ENCODE measurements at places on chromosomes 5 and 9.

GRCh38 chr5:149011084-149011483 is 51.8 kb downstream of the SH3TC2 start:
- no peaks in the 10 kb centered on the region for H3K36me3 ChIP-seq
- H3K4me1 ChIP-seq = no peaks in the 10 kb centered on the region
- no peak overlapping the region for H3K27ac ChIP-seq
- H3K27me3 ChIP-seq = no peaks in the 10 kb centered on the region

DNA sequence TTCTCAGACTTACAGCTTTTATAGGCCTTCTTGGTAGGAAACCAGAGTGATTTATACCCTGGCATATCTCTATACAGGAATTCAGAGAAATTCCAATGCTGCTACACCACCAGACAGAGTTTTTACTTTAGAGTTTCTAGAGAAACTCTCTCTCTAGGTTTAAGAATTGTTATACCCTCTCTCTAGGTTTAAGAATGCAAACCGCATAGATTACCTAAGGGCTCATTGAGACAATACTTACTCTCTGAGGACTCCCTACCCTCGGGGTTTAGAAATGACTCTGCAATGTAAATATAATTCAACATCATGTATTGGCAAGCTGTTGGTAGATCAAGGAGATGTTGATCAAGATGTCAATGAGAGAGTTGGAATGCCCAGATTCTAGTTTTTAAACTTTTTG is 15.3 kb upstream of the ELAVL2 start:
- H3K27me3 ChIP-seq = no peaks in the 10 kb centered on the region
- H3K4me1 ChIP-seq = no peaks in the 10 kb centered on the region
- DNase-seq = no peak
- H3K4me3 ChIP-seq = no peak overlapping the region
- no peaks in the 10 kb centered on the region for H3K36me3 ChIP-seq

GRCh38 chr5:157511651-157512644 is 51.9 kb downstream of the NIPAL4 start:
- no peak for DNase-seq
- no peaks in the 10 kb centered on the region for H3K27me3 ChIP-seq
- no peak overlapping the region for H3K4me3 ChIP-seq

GRCh38 chr9:84754461-84754860 is 84.9 kb downstream of the NTRK2 start:
- H3K27me3 ChIP-seq = peaks cover 3% of the 10 kb centered on the region
- H3K36me3 ChIP-seq = no peaks in the 10 kb centered on the region
- H3K4me3 ChIP-seq = no peak overlapping the region
- no peaks in the 10 kb centered on the region for H3K4me1 ChIP-seq

GRCh38 chr5:142120247-142120935 is 11.8 kb downstream of the NDFIP1 start:
- DNase-seq = no peak
- peaks cover 66% of the 10 kb centered on the region for H3K4me1 ChIP-seq
- H3K4me3 ChIP-seq = no peak overlapping the region
- H3K36me3 ChIP-seq = peaks cover 17% of the 10 kb centered on the region

- no peaks in the 10 kb centered on the region for H3K36me3 ChIP-seq
- no peak overlapping the region for H3K27ac ChIP-seq
- H3K4me1 ChIP-seq = no peaks in the 10 kb centered on the region
- H3K4me3 ChIP-seq = no peak overlapping the region
These were observed 263.7 kb upstream of the KLF9 start for GRCh38 chr9:70678153-70678552.

- H3K27ac ChIP-seq = peak overlapping the region; percentile 80
- peak overlapping the region; percentile 60 for H3K4me3 ChIP-seq
- H3K36me3 ChIP-seq = peaks cover 20% of the 10 kb centered on the region
- peaks cover 45% of the 10 kb centered on the region for H3K4me1 ChIP-seq
- H3K27me3 ChIP-seq = no peaks in the 10 kb centered on the region
- DNase-seq = no peak
These were observed 4.0 kb upstream of the CLIC3 start for GRCh38 chr9:137000177-137000930.

DNA sequence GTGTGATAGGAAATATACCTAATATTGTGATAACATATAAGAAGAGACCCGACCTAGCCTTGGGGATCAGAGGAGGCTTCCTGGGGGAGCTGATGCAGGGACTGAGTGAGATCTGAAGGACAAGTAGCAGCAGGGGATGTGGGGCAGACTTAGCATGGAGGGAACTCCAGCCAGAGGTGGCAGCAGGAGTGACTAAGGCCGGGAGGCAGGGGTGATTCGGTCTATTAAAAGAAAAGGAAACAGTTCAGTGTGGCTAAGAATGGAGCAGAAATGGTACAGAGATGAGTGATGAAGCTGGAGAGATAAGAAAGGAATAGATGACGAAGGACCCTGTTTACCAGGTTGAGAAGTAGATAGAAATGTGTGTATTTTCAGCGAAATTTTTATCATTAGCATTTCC is 408.8 kb downstream of the ENC1 start:
- H3K27ac ChIP-seq = no peak overlapping the region
- H3K4me1 ChIP-seq = no peaks in the 10 kb centered on the region
- no peak overlapping the region for H3K4me3 ChIP-seq
- H3K36me3 ChIP-seq = no peaks in the 10 kb centered on the region

- H3K36me3 ChIP-seq = peaks cover 24% of the 10 kb centered on the region
- peaks cover 58% of the 10 kb centered on the region for H3K4me1 ChIP-seq
- no peaks in the 10 kb centered on the region for H3K27me3 ChIP-seq
- peak overlapping the region; percentile 88 for H3K4me3 ChIP-seq
- H3K27ac ChIP-seq = peak overlapping the region; percentile 98
These were observed 15.0 kb downstream of the GLIPR2 start for GRCh38 chr9:36151316-36152210.

DNA sequence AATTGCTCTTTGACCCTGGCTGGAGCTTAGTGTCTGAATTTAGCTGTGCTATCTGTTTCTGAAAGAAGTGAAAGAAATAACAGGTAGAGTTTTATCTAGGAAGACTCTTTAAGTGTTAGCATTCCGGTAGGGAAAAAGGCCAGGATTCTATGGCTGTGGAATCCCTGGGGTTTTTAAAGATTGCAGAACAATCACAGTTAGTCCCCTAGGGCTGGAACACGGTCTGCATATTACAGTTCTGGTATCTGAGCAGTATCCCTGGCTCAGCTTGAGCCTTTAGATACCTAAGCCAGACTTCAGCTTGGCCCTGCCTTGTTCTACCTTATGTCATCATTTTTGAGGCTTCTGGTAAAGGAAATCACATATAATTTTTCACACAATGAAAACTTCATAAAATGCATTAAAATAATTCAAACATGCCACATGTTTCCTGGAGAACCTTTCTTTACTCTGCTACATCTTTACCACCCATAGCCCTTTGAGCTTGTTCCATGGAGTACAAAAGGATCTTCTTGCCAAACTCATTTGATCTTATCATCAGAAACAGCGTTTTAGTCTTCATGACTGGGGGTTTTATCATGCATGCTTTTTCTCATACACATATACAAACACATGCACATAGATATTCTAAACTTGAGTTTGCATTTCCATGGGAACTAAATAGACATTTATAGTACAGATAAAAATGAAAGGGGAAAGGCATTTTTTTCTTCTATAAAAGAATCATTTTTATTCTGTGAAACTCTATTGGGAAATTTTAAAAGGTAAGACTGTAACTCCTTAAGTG is 410.8 kb downstream of the CETN3 start:
- H3K27me3 ChIP-seq = no peaks in the 10 kb centered on the region
- H3K4me1 ChIP-seq = no peaks in the 10 kb centered on the region
- peaks cover 3% of the 10 kb centered on the region for H3K36me3 ChIP-seq
- H3K4me3 ChIP-seq = no peak overlapping the region

DNA sequence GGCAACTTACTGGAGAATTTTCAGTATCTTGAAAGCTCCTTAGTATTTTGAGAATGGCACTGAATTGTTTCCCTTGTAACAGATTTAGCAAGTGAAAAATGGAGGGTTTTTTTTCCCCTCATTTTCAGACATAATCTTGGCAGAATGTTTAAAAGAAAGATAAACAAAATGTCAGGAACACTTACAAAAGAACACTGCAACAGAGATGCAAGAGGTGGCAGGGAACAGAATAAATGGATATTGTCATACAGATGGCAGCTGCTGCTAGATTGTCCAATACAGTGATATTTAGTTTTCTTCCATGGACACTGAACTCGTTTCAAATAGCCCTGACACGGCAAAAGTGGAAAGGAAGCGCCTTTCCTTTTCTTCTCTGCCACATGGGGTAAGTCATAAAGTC is 76.9 kb upstream of the ZNF608 start:
- H3K36me3 ChIP-seq = no peaks in the 10 kb centered on the region
- H3K27me3 ChIP-seq = no peaks in the 10 kb centered on the region
- no peaks in the 10 kb centered on the region for H3K4me1 ChIP-seq
- DNase-seq = no peak
- no peak overlapping the region for H3K27ac ChIP-seq

DNA sequence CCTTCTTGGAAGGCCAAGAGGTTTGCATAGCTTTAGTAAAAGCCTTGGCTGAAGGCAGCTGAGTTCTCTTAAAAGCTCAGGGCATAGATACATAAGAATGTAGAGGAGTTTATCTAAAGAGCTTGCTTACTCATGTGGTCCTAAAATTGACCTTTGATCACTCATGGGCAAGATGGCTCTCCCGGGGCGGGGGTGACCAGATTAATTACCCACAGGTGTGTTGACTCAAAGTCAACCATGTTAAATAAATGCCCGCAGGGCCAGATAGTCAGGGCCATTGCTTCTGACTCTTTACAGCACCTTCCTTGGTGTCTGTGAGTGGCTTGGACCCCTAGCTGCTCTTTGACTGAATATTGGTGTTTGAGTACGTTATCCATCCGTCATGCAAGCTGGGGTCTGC is 33.1 kb upstream of the GHR start:
- no peak overlapping the region for H3K27ac ChIP-seq
- H3K4me3 ChIP-seq = no peak overlapping the region
- H3K4me1 ChIP-seq = no peaks in the 10 kb centered on the region

DNA sequence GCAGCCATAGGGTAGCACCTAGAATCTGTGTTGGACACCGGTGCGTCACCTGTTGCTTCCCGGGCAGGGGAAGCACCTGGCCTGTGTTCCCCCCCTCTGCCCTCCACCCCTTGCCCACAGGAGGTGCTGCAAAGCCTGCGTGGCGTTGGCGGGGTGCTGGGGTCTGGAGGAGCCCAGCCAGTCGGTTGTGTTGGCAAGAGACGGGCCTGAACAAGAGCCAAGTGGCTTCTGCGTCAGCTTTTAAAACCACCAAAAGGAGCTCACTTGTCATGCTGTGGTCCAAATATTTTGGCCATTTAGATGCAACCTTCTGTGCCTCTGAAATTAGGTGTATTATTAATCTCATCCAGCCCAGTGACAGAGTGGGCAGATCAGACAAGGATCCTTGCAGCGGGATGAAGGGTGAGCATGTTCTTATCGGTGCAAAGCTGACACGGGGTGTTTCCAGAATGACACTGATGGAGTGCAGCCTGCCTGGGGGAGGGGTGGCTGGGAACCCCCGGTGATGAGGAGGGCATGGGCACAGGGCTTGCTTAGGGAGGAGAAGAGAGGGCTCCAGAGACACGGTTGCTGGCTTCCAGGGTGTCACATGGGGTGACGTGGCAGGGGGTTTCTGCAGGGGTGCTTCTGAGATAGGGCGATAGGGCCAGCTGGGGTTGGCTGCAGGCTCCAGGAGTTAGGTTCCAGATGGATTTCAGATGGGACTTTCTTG is 9.7 kb upstream of the RXRA start:
- peaks cover 5% of the 10 kb centered on the region for H3K4me1 ChIP-seq
- no peak overlapping the region for H3K4me3 ChIP-seq
- DNase-seq = no peak
- peaks cover 25% of the 10 kb centered on the region for H3K27me3 ChIP-seq

GRCh38 chr5:129199308-129199707 is 104.8 kb downstream of the ISOC1 start:
- H3K36me3 ChIP-seq = no peaks in the 10 kb centered on the region
- no peak overlapping the region for H3K27ac ChIP-seq
- H3K27me3 ChIP-seq = no peaks in the 10 kb centered on the region
- H3K4me1 ChIP-seq = no peaks in the 10 kb centered on the region
- DNase-seq = no peak
- no peak overlapping the region for H3K4me3 ChIP-seq

All from central memory CD8-positive, alpha-beta T cell (primary cell).